ENCODE measurements at places on chromosomes 4 and X. TPM values are rescaled to one million over a fixed set of nuclear protein-coding genes. Genes with fewer than 3 reads are reported as not detected.
A peak's percentile ranks its signal among the peaks of the same experiment; 100 is the strongest.

- DNase-seq = no peak
Measured at GRCh38 chr4:88522702-88523324, 763 bp downstream of the PYURF start.

GRCh38 chr4:108172231-108172752, 3.6 kb upstream of the LEF1 start:
- no peak for DNase-seq

DNA sequence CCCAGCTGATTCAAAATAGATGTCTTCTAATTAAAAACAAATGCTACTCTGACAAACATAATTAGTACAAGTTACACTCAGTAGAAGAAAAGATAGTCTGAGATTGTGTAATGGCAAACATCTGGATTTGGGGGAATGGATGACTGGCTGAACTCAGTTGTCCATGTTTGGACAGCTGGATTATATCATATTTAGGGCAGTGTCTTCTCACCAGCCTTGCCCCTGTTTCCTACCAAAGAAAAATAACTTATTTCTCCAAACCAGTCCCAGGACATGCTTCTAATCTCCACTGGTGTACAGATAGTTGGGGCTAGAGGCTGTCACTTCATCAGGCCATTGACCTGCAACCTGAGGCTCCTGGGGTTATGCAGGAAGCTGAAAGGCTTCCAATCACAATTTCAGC, 237.3 kb downstream of the USP46 start:
- no peak for DNase-seq

GRCh38 chr4:86935853-86936733, 1.3 kb downstream of the AFF1 start:
- DNase-seq = peak; percentile 62

DNA sequence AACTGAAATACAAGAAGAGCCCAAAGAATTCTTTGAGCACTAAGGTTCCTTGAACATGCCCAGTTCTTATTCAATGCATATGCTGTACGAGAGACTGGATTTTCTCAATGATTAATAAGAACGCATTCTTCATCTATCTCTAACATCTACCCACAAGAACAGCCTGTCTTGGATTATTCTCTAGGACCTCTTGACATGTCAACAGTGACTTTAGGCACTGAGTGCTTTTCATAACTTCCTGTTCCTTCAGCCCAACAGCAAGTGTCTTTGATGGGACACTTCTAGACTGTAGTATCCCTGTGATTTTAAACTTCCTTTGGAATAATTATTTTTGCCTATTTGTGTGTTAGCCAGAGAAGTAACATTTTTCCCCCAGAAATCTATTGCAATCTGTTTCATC, 69.3 kb downstream of the OPHN1 start:
- DNase-seq = peak; percentile 9

GRCh38 chr4:187139141-187139540, 415.5 kb upstream of the FAT1 start:
- DNase-seq = no peak

DNA sequence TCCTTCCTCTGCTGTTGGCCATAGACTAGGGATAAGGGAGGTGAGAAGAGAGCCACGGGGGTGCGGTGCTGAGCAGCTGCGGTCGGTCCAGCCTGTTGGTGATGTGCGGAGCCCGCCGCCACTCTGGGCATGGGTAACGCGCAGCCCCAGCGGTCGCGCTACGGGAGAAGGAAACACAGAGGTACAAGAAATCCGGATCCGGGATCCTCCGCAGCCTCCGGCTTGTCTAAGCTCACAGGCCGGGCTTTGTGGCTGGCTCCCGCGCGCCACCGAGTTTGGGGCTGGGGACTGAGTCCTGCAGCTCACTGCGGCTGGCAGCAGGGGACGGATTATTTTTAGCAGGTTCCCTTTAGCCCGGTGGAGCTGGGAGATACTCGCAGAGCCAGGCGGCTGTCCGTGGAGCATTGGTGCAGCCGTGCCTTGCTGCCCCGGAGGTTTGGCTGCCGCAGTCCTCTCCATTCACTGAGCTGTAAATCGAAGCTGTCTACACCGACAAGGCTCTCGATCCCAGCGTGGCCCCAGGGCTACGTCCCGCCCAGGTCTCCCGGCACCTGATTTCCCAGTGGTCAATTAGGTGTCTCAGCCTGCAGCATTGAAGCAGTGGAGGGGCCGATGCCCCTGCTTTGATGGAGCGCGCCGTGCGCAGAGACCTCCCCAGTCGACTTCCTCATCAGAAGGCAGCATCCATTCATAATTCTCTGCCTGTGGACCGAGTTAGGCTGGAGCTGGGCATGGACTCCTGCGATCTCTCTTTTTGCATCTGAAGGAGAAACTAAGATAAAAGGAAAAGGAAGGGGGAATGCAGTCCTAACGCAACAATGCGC, 81.9 kb upstream of the SCML1 start:
- DNase-seq = no peak

GRCh38 chr4:97845758-97846157, 297.5 kb downstream of the STPG2 start:
- no peak for DNase-seq

Gene GPRASP2
- total RNA-seq = 8.1 TPM

Gene PCDH7
- total RNA-seq = 0.20 TPM

Gene ARHGAP24
- total RNA-seq = 13.6 TPM

Data from HFFc6 (cell line).